ENCODE measurements at places on chromosomes 6 and 20. TPM values are rescaled to one million over a fixed set of nuclear protein-coding genes. Genes with fewer than 3 reads are reported as not detected.

DNA sequence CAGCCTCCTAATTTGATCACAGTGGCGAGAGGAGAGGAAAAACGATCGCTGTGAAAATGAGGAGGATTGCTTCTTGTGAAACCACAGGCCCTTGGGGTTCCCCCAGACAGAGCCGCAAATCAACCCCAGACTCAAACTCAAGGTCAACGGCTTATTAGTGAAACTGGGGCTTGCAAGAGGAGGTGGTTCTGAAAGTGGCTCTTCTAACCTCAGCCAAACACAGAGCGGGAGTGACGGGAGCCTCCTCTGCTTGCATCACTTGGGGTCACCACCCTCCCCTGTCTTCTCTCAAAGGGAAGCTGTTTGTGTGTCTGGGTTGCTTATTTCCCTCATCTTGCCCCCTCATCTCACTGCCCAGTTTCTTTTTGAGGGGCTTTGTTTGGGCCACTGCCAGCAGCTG lies 28.7 kb downstream of the SAYSD1 start:
- DNase-seq, result no peak

Gene NKX2-4
- not detected for total RNA-seq

DNA sequence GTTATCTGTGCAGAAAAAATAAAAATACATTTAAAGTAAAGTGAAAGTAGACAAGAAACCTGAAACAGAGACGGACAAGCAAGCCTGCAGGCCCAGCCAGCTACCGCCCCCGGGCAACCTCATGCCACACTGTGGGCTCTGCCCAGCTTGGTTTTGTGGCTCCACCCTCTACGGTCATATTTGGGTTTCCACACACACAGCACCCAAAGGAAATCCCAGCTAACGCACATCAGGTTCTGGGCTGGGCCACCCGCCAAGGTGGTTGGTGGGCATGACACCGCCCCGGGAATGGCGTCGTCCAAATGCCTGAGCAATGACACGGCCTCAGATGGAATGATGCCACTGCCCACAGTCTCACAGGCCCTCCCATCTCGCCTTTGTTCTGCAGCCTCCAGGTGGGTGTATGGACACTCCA lies 22.9 kb downstream of the FAM110A start:
- no peak for DNase-seq

DNA sequence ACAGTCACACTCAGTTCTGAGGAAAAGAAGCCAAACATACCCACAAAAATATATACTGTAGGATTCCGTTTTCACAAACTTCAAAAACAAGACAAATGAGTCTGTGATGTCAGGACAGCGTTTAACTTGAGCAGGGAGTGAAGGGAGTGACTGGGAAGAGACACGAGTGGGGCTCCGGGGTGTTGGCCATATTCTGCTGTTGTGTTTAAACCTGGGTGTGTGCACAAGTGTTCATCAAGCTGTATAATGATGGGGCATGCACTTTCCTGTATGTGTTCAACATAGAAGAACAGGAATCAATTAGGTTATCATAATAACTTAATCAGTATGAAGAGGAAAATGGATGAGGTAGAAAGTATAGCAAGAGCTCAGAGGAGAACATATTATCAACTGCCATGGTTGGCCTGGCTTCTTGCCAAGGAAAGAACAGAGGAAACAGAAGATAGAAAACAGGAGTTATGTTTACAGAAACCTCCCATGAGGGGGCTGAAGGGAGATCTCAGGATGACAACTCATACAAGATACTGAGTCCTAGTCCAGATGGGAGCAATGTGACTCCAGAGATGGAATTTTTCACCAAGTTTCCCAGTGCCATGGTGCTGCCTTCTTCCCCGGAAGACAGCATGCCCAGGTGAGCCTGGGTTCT lies 15.1 kb upstream of the AFDN start:
- no peak for DNase-seq

Gene TBX18
- total RNA-seq, result 0.30 TPM

Gene LTB
- 1.7 TPM for total RNA-seq

- DNase-seq, result no peak
Measured at GRCh38 chr6:13049666-13050254, 278.6 kb downstream of the TBC1D7 start.

Gene SNAP91
- total RNA-seq, result not detected

DNA sequence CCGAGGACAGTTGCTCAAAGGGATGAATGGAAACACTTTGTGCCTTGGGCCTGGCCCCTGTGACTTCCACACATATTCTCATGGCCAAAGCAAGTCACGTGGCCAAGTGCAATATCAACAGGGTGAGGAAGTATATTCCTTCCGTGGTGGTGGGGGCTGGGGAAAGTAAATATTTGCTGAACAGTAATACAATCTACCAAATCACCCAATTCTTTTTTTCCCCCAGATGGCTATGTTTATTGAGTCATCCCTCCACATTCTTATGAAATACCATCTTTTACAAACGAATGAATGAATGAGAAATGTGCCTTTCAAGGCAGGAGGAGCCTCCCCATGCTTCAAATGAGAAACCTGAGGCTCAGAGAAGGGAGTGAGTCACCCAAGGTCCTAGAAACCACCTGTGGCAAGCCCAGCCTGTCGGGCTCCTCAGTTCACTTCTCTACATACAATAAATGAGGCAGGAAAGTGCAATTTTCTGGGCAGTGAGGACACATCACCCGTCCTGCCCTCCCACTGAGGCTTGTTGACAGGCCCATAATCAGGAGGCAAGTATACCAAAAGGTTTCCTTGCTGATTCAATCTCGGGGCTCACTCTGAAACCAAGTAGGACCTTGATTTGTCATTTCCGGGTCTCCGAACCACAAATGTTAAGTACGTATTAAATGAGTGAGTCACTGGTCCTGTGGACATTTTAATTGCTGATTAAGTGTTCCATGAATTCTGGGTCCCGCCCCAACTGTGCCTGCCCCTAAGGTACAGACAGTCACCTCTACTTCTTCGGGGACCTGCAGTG lies 25.3 kb upstream of the TOP1 start:
- no peak for DNase-seq

Gene TMEM217
- not detected for total RNA-seq

DNA sequence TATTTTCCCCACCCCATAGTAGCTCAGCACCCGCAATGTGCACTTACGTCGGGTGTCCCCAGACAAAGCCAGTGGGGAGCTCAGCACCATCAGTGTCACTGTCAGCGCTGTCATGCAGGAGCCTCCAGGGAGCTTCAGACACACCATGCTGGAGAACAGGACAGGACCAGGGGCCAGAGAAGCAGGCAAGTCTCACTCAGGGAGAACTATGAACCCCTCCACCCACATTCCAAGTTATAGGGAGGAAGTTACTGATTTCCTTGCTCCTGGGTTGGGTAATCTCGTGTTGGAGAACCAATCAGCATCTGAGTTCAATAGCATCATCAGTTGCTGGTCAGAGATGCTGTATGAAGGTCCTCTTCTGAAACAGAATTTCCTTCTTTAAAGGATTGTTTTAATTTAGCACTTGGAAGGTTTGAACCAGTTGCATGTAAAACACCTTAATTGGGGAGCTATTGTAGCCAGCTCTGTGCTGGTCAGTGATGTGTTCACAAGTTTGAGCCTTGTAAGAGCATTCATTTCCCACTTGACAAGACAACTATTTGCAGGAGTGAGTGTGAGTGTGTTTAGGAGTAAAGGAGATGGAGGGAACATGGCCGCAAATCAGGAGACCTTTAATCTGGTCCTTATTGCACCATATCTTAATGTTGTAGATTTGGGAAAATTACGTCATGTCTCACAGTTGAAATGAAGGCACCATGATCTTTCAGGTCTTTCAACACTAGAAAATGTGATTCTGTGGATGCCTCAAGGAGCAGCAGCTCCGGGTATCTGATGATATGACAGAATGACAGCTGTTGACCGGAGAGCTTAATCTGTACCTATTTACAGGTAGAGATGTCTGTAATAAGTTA lies at the start of gene HLA-DRB1:
Gene HLA-DRB1 (minus strand): TSS at position 253 of the 854 bp plus-strand sequence. CDS start 106 bp downstream, at position 147.
- no peak for DNase-seq

- no peak for DNase-seq
Measured at GRCh38 chr6:137248702-137249101, 29.5 kb upstream of the IFNGR1 start.

Gene CST11
- not detected for total RNA-seq

Gene SPATA25
- 4.2 TPM for total RNA-seq

- no peak for DNase-seq
Measured at GRCh38 chr6:78910591-78911171, 43.3 kb downstream of the IRAK1BP1 start.

Gene SMIM26
- total RNA-seq, result 35.4 TPM

- DNase-seq, result no peak
Measured at GRCh38 chr20:53828682-53829254, 235.1 kb upstream of the ZNF217 start.

GRCh38 chr6:106077881-106078280 lies 8.3 kb upstream of the PRDM1 start:
- DNase-seq, result no peak

- no peak for DNase-seq
Measured at GRCh38 chr20:44723391-44723790, 8.2 kb downstream of the CCN5 start.

Gene TREML1
- total RNA-seq, result not detected

GRCh38 chr6:102798636-102799035 lies 1405.1 kb downstream of the GRIK2 start:
- no peak for DNase-seq

Gene FAM209B
- not detected for total RNA-seq

GRCh38 chr6:133553652-133554051 lies 312.5 kb downstream of the EYA4 start:
- no peak for DNase-seq

Gene F13A1
- total RNA-seq, result 1.1 TPM

DNA sequence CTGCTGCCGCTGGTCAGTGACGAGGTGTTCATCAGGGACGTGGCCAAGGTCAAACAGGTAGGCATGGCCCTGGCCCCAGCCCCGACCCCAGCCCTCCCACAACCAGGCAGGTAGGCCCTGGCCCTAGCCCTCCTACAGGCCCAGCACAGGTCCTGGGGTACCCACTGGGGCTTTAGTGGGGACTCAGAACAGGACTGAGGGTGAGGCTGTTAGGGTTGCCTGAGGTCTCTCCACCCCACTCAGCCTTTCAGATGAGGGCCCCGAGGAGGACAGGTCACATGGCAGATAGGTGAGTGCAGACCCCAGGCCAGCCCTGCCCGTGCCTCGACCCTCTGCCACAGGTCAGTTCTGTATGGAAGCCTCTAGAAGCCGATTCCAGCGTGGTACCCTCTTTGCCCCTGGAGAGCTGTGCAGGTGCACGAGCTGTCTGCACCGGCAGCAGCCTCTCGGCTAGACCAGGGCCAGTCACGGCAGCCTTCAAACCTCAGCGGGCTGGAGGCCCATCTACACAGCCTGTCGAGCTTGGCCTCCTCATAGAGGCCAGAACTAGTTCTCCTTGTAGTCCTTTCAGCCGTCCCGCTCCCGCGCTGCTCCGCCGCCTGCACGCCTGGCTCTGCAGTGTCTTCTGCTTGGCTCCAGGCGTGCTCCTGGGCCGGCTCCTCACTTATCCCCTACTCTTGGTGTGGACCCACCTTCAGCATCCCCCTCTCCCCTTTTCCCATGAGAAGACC lies 35.5 kb downstream of the PYGB start:
- DNase-seq, result peak; percentile 33

- no peak for DNase-seq
Measured at GRCh38 chr20:59176812-59177211, 13.2 kb downstream of the ZNF831 start.

Gene SPTLC3
- 24.5 TPM for total RNA-seq

GRCh38 chr20:37886851-37887297 lies 16.1 kb upstream of the VSTM2L start:
- DNase-seq, result peak; percentile 79

DNA sequence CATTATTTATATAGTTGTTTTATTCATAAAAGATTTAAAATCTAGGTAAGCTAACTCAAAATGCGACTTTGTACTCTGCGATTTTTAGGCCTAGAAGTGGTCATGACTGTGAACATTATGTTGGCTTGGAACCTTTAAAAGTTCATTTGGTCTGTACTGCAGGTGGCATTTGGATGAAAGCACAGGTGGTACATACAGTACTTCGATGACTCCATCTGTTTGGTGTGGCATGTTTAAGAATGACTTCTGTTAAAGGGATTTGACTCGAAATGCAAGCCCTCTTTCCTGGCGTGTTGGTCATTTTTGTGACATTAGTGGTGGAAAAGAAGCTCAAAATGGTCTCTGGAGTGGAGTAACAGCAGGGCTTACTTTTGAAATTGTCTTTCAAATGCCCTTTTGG lies 118.1 kb downstream of the UST start:
- no peak for DNase-seq

Gene OR2H1
- total RNA-seq, result not detected

- no peak for DNase-seq
Measured at GRCh38 chr6:110560239-110561007, 84.0 kb upstream of the SLC22A16 start.

DNA sequence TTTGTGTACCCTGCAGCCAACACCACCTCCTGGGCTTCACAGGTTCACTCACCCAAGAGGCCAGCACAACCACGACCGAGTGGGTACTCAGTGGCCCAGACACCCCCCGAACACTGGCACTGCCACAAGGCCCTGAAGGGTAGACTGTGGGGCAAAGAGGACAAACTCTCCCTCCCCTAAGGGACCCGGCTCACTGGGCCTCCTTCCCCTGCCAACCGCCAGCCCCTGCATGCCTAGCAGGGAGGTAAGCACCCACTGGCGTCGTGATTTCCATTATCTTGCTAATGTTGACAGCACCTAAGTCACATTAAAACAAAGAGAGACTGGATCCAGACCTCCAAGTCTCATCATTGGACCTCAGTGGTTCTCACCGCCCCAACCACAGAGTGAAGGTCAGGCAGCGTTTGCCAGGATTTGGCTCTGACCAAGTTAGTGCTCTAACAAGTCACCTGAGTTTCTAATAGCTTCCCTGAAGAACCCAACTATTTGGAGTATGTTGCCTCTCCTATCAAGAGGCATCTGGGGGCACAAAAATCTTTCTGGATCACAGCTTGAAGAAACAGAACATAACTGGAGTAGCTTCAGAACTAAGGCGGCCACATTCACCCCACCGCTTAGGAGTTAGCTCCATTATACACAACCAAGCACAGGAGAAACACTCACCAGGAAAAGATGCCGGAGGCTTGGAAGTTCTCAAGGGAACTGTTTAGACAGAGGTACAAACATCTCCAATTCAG lies 14.0 kb upstream of the APMAP start:
- DNase-seq, result peak; percentile 23
